ENCODE measurements at places on chromosomes 6 and 20.
A peak's percentile ranks its signal among the peaks of the same experiment; 100 is the strongest.

DNA sequence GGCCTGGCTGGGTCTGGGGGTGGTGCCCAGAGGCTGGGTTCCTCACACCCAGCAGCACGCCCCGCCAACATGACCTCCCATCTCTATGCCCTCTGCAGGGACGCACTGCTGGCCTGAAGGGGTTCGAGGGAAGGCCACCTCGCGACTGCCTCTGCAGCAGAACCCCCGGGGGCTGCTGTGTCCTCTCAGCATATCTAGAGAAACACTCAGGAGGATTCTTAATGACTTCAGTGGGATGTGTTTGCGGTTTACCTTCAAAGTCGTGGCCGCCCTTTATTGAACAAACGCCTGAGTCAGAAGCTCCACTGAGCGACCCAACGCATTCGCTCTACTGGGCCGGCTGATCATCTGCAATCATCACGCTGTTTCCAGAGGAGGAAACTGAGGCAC is 54.8 kb upstream of the GATA5 start:
- no peak for DNase-seq

DNA sequence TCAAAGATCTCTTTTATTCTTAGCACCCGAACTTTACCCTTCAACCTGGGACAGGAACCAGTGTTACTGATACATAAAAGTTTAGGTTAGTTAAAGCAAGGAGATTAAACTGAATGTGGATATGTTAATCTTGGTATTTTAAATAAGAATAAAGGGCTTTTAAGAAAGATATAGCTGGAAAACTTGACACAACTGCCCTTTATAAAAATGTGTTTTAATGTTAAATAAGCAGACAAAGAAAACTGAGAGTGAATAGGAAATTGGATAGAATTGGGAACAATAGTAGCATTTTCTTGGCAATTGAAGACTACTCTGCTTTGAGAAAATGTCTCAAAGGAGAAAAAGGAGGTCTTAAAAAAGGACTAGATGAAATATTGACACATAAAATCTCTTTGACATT is 45.9 kb upstream of the CRISP1 start:
- no peak for DNase-seq

- no peak for DNase-seq
These were observed 555 bp downstream of the FAM120B start for GRCh38 chr6:170307080-170307545.

GRCh38 chr20:13525225-13525940 is 113.3 kb downstream of the TASP1 start:
- DNase-seq: no peak

- DNase-seq: no peak
These were observed 2.0 kb upstream of the SMOC2 start for GRCh38 chr6:168438783-168439520.

DNA sequence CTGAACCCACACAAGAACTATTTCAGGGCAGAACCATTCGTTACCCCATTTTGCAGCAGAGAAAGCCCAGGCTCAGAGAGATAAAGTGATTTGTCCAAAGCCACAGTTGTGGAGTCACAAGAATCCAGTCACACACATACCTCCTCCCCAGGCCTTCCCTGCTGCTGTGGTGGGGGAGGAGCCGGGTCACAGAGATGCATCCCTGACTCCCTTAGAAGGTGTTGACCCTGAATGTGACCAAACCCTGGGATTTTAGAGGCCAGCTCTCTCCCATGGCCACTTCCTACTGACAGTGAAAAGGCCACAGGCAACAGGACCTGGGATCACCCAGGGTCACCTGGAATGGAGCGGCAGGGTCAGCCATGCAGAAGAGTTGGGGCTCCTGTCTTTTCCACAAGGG is 48.6 kb downstream of the CHMP4B start:
- no peak for DNase-seq

- DNase-seq: no peak
These were observed 14.7 kb downstream of the GINM1 start for GRCh38 chr6:149580880-149581279.

- no peak for DNase-seq
These were observed 2.4 kb upstream of the KHDC1L start for GRCh38 chr6:73227606-73228255.

DNA sequence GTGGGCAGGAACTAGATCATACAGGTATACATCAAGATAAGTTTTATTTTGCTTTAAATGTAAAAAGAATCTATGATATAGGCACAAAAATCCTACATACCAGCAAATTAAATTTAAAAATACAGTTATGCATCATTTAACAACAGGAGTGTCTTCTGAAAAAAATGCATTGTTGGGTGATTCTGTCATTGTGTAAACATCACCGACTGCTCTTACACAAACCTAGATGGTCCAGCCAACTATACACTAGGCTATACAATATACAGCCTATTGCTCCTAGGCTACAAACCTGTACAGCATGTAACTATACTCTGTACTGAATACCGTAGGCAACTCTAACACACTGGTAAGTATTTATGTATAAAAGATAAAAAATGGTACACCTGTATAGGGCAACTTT is 139.4 kb downstream of the RNGTT start:
- no peak for DNase-seq

DNA sequence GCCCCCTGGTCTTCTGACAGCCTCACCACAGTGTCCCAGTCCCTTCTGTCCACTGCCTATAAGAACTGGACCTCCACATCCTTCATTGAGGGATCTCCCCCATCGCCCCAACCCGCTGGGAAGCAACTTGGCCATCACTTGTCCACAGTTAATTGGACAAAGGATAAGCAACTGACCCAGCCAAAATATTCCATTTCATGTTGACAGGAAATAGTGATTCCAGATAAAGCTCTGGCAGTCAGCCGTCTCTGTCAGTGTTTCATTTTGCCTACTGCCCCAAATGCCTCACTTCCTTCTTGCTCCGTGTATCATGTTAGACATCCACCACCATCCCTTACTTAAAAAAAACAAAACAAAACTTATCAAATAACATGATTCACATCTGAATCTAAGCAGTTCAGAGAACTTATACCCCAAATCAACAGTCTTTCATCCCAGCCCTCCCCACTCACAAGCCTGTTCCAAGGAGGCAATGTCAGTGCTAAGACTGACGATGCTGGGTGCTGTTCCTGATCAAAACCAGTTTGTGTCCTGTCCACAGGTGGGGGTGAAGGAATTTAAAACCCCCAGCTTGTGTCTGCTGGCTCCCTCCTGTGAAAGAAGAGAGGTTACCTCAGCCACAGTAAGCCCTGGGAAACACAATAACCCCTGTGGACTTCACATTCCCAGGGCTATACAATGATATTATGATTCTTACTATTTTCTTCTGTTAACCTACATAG is 162.5 kb downstream of the WDR27 start:
- no peak for DNase-seq

GRCh38 chr6:144334150-144334708 is 49.1 kb downstream of the UTRN start:
- DNase-seq: peak; percentile 72

DNA sequence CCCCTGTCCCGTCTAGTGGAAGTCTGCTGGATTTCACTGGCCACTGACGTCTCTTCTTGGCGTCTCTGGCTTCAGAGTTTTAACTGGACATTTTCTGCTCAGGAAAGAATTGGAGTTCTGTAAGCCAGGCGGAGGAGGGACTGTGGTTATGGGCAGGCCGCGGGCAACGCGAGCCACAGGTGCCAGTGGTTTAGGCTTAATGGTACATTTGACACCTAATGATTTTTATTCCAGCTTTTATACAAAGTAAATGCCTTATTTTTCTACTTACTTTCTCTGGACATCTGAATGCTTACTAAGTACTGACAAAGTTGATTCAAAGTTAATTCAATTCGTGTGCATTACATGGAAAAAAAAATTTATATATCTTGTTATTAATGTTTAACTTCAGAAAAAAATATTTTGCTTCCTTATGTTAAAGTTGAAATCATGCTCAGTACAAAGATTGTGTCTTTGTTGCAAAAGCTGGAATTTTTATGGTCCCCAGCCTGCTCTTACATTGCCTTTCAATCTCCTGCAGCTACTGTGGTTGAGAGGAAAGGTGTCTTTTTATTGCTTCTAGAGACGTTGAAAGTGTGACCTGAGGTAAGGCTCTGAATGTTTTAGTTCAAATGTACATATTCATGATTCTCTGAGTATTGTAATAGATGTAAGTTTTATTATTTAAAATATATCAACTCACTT is 231.0 kb downstream of the SMOC2 start:
- DNase-seq: no peak

DNA sequence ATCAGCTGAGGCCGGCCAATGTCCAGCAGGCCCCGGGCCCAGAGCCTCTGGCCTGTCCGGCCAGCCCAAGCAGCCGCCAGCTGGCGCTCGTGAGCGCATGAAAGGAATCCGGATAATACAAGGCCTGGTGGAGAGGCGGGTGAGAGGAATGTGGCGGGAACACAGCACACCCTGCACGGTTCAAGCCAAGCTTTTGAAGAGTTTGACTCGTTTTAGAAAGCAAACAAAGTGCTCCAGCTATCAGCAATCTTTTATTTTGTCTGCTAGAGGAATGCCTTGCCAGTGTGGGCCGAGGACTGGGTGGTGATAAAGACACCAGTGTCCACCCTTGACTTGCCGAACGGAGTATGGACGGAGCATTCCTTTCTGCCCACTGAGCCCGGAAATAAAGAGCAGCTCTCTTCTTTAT is 9.3 kb upstream of the NEDD9 start:
- no peak for DNase-seq

- no peak for DNase-seq
These were observed 31.7 kb upstream of the ASXL1 start for GRCh38 chr20:32326504-32326845.

GRCh38 chr6:74588094-74588832 is 617.6 kb downstream of the COL12A1 start:
- no peak for DNase-seq

DNA sequence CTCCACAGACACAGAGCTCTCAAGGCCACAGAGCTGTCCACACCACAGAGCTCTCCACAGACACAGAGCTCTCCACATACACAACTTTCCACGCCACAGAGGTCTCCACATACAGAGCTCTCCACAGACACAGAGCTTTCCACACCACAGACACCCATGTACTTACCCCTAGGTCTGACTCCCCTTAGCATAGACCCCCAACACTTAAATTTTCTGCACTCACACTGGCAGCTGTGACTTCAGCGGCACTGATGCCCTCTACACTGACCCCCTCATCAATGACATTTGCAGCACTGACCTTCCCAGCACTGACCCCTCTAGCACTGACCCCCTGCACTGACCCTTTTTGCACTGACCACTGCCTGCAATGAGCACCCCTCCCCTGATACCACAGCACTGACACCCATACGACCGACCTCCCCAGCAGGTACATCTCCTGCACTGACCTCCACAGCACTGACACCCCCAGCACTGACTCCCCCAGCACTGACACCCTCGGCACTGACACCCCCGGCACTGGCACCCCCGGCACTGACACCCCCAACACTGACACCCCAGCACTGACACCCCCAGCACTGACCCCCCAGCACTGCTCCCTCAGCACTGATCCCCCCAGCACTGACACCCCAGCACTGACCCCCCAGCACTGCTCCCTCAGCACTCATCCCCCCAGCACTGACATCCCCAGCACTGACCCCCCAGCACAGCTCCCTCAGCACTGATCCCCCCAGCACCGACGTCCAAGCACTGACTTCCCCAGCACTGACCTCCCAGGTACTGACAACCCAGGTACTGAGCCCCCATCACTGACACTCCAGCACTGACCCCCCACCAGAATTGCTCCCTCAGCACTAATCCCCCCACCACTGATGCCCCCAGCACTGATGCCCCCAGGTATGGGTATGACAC is 56.5 kb downstream of the ERMARD start:
- no peak for DNase-seq

- DNase-seq: no peak
These were observed 85.7 kb downstream of the DST start for GRCh38 chr6:56556751-56557540.

GRCh38 chr20:49112596-49113274 is 66.6 kb downstream of the CSE1L start:
- no peak for DNase-seq

DNA sequence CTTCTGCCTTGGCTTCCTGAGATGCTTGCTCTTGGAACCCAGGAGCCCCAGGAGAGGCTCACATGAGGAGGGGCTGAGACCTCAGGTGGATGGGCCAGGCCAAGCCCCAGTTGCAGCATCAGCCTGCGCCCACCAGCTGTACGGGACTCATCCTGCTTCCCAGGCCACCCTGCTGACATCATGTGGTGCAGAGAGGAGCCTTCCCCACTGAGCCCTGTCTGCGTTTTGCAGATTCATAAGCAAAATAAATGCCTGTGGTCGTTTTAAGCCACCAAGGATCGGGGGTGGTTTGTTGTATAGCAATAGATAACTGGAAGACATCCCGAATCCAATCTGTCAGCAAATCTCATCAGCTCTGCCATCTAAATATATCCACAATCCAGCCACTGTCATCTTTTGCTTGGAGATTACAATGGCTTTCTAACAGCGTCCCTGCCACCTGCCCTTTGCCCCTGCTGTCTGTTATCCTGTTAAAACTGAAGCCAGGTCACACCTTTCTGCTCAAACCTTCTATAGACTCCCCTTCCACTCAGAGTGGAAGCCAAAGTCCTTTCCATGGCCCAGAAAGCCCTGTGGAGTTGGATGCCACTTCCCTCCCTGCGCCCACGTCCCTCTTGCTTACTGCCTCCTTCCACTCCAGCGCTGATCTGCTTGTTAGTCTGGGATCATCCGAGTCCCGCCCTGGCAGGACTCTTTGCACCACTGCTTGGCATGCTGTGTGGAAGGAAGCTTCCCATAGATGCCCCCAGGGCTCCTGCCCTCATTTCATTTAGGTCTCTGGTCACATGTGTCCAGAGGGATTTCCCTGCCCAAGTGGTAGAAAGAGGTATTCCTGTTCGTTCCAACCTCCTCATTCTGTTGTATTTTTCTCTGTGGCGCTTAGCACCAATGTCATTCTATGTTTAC is 24.0 kb upstream of the MLN start:
- no peak for DNase-seq

GRCh38 chr6:3031857-3032640 is 32.4 kb downstream of the NQO2 start:
- no peak for DNase-seq

DNA sequence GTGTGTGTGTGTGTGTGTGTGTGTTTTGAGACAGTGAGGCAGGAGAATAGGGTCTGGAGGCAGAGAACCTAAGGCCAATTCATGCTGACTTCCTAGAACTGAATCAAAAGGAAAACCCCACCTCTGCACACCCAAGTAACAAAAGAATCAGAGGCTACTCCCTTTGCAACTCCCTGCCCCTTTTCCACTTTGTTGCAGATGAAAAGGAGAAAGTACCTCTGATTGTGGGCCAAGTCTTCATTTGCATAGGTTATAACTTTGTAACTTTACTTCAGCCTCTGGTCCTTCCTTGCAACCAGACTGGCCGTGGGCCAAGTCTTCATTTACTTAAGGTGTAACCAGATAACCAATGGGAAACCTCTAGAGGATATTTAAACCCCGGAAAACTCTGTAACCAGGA is 168.8 kb downstream of the EYA2 start:
- no peak for DNase-seq

DNA sequence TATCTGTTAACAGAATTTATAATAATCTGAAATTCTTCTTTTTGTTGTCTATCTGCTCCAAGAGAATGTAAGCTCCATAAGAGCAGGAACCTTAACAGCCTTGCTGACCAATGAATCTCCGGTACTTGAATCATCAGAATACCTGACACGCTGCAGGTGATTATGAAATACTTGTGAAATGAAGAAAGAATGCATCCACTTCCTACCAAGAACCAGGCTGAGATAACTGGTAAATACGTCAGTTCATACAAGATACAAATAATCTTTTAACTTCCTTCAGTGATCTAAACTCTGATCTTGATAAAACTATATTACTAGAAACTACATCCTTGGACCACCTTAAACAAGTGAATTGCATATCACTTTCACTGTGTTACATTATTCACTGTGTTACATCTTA is 116.2 kb downstream of the MAP3K5 start:
- DNase-seq: no peak

- no peak for DNase-seq
These were observed 110.8 kb upstream of the SCP2D1 start for GRCh38 chr20:18702736-18703135.
